ENCODE measurements at places on chromosomes 6 and 20.

GRCh38 chr20:39563349-39563748 lies 601.2 kb downstream of the DHX35 start:
- DNase-seq: no peak

- DNase-seq: no peak
These were observed 674.8 kb upstream of the CITED2 start for GRCh38 chr6:140049251-140049650.

GRCh38 chr6:98640366-98640765 lies 194.0 kb upstream of the POU3F2 start:
- DNase-seq: no peak

GRCh38 chr20:17697171-17697570 lies 2.6 kb upstream of the BANF2 start:
- no peak for DNase-seq

GRCh38 chr20:64247970-64248841 lies 7.3 kb upstream of the PCMTD2 start:
- DNase-seq: no peak

DNA sequence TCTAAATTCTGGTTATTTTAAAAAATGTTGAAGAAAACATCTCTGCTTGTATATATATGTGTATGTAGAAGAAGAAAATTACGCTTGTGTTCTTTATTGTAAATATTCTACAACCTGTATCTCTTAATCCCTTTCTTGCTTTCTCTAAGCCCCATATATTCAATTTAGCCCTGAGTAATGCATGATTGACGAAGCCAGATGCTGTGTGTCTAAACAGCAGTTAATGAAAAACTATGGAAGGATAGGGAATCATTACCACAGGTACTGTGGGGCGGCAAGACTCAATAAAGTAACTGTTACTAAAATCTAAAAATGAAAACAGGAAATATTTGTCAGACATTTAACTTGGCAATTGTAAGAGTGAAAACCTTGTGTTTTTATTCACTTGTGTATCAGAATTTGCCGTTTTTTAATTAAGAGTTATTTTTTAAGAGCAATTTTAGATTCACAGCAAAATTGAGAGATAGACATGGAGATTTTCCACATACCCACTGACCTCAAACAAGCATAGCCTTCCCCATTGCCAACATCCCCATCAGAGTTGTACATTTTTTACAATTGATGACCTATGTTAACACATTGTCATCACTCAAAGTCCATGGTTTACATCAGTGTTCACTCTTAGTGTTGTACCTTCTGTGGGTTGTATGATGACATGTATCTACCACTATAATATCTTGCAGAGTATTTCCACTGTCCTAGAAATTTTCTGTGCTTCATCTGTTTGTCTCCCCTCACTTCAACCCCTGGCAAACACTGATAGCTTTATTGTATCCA lies 76.7 kb downstream of the BCKDHB start:
- no peak for DNase-seq

GRCh38 chr6:26422329-26422728 lies 18.0 kb upstream of the BTN3A3 start:
- no peak for DNase-seq

- no peak for DNase-seq
These were observed 1.2 kb downstream of the EYA2 start for GRCh38 chr20:46895906-46896242.

DNA sequence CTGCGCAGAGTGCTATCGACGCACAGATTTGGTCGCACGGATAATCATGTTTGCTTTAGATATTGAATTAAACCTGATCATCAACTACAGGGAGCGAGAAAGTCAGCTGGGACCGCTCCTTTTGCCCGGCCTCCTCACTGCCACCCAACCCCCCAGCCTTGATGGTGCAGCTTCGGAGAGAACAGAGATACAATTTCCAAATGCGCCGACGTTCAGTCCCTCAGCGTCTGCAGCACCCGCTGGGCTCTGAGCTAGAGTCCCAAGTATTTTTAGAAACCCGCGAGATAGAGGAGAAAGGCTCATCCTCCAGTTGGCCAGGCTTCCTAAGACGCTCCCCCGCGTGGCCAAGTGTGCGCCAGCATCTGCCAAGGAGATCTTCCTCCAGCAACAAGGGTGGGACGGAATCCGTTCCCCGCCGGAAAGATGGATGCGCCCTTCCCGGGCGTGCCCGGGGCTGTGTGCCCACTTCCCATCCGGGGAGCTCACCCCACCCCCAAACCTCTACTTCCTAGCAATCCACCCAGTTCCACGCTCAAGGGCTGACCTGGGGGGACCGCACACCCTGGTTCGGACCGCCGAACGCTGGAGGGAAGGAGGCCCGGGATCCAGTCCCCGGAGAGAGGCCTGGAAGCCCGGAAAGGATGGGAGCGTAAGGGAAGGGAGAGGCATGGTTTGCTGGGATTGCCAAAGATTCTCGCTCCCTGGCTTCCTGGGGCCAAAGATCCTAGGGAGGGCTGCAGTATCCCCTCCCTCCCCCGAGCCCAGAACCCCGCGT lies 4.1 kb downstream of the NKX2-2 start:
- no peak for DNase-seq
